ENCODE measurements at places on chromosomes 11 and 22.

DNA sequence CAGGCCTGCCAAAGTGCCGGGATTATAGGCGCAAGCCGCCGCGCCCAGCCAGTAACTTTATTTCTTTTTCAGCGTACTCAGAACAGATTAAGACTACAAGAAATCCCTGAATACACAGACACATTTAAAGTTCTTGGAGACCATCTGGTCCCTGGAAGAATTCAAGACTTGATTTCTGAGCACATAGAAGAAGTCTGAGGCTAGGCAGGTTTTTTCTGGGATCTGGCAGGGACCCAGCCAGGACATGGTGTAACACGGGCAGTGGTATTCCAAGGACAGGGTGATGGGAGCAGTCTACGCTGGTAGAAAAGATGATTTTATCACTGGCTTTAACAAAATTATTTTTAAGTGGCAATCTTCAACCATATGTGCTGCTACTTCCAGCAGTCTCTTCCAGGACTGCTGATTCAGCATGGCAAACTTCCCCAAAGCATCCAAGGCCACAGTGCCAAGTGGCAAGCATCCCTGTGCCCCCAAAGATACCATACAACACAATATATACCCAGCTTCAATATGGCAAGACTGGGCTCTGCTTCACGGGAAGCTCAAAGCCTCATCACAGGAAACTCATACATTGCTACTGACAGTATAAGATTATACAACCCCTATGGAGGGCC, 105.2 kb upstream of the OR5AK2 start:
- DNase-seq = no peak

DNA sequence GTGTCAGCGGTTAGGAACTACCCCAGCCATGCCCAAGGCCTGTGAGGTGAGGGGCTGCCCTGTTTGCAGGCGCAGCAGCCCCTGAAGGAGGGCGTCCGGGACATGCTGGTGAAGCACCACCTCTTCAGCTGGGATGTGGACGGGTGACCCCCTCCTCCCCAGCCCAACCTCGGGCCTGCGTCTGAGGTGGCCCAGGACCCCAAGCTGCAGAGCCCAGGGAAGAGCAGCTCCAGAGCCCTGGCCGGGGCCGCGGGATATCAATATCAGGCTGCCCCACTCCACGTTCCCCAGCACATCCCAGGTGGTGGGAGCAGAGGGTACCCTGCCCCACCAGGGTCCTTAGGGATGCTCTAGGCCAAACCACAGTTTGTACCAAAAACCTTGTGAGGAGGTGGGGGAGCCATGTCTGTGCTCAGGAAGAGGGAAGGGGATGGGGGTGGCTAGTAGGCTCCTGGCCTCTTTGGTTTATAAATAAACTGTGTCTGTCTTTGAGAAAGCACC, 39.3 kb downstream of the SGSM3 start:
- DNase-seq = no peak

DNA sequence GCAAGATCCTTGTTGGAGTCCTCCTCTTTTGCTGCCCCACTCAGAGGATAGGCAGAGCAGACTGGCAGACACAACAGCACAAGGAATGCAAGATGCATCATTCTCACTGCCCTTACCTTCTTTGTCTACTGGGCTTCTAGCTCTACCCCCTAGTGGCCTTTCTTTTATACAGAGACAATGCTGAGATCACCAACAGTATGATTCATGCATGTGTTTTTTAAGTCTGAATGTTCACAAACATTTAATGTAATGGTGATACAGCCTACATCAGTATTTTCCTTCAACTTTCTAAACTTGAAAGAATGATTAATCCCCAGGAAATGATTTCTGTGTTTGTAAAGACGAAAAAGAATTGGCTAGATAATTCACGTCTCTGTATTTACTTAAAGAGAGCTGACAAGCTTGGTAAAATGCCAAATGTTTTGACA, at the start of gene MMP10:
TSS of gene MMP10 (minus strand) at position 138 of the 428 bp plus-strand sequence. CDS start at position 101, 37 bp downstream.
- DNase-seq = peak; percentile 57

DNA sequence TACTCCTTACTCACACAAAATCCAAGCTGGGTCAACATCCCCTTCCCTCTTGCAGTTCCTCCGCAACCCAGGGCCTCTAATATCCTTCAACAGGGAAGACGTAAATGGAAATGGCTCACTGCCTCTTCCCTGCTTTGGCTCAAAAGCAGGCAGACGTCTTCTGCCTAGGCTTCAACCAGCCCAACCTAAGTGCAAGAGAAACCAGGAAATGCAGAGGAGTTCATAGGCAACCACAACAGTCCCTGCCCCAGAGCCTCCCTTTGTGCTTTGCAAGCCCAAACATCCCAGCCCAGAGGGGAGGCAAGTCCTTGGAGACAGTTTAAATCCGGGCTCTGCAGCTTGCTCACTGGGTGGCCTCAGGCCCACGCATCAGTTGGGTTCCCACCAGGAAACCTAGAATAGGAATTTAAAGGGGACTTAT, 33.3 kb downstream of the CD6 start:
- DNase-seq = no peak

DNA sequence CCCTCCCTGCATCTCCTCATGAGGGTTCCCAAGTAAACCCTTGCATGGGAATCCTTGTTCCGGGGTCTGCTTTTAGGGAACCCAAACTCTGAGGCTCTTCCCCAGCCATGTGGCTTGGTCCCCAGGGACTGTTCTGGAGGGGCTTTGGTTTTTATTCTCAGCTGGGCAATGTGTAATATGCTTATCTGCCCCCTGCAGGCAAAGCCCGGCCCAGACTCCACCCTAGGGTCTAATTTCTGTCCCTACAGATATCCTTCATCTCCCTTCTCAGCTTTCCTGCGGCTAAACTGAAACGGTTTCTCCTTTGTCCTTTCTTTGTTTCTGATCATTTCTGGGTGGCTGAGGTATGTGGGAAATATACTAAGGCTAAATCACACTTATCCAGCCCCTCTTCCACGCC, 37.1 kb downstream of the TST start:
- no peak for DNase-seq

DNA sequence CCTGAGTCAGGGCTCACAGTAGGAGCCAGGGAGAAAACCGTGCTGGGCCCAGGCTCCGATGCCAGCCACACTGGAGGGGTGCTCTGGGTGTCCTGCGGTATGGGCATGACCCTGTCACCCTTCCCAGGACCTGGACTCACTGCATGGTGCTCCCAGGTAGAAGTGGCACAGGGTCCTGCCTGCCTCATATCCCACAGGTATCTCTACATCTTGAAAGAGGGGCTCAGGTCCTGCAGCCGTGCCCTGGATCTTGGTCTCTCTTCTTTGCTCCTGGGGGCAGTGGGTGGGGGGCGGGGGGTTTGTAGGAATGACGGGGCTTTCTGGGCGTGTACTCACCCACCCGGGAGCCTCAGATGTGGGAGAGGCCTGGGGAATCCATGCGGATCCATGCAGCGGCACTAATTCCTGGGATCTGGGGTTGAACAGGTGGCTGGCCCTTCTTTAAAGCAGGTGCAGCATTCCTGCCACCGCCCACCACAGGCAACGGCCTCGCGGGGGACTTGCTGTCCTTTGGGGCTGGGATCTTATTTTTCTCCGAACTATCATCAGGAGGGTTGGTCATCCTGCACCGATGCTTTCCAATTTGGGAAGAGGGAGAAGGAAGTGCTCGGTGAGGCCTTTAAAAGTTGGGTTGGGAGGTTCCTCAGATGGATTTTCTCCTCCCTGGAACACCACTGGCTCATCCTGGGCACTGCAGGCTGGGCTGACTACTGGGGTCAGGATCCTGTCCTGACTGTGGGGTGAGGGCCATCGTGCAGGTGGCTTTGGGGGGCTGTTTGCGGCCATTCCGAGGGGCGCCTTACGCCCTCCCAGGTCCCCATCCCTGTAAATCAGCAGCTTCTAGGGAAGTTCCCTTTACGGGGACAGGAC, 886.4 kb downstream of the BRD1 start:
- no peak for DNase-seq

DNA sequence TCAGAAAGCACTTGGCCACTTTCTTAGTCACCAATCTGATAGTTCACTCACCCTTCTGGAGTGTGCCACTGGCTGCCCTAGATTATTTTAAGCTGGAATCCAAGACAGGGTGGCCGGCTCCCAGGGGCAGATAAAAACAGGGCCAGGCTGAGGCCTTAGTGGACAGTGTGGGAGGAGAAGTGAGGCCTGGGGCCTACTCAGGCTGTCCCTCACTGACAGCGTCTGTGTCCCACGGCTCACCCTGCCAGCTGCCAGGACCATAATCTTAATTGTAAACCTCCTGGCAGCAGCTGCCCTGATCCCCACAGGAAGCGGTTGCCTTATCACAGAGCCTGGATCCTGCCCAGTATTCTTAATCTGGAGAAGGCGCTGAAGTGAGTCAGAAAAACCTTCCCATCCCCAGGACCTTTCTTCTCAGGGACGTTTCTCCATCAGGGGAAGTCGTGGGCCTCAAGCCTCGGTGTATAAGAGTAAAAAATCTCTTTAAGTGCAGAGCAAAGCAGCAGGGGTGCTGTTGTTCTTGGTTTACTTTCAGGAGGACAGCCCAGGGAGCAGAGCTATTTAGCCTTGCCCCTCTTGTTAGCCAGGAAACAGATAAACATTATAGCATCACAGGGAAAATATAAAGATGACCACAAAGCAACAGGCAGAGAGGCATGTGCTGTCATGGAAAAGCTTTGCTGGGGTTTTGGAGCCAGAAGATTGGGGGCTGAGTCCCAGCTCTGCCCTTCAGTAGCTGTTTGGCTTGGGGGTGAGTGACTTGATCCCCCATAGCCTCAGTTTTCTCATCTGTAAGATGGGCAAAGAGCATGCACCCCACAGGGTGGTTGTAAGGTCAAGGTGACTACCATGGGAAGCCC, 39.6 kb downstream of the TSPAN18 start:
- no peak for DNase-seq

DNA sequence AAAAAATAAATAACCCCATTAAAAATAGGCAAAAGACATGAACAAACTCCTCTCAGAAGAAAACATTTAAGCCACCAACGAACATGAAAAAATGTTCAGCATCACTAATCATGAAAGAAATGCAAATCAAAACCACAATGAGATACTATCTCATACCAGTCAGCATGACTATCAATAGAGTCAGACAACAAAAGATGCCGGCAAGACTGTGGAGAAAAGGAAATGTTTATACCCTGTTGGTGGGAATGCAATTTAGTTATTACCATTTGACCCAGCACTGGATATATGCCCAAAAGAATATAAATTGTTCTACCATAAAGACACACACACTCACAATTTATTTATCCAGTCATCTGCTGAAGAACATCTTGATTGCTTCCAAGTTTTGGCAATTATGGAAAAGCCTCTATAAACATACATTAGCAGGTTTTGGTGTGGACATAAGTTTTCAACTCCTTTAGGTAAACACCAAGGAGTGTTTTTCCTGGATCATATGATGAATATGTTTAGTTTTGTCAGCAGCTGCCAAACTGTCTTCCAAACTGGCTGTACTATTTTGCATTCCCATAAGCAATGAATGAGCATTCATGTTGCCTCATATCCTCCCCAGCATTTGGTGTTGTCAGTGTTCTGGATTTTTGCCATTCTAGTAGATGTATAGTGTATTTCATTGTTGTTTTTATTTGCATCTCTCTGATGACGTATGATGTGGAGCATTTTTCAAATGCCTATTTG, 28.0 kb downstream of the OR8D1 start:
- DNase-seq = no peak

DNA sequence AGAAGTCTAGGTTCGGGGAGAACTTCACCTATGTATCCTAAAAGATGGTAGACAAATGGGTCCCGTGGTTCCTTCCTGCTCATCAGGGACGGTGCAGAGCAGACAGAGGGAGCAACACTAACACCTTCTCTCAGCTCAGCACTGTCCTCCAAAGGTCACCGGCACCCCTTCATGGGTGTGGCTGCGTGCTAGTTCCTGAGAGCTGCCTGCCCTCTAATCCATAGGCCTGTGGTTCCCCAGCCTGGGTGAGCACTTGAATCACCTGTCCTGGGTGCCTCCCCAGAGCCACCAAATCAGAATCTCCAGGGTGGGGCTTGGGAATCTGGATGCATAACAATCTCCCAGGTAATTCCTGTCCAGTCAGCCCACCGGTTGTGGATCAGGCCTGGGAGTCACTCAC, 113.9 kb upstream of the TMEM45B start:
- no peak for DNase-seq

DNA sequence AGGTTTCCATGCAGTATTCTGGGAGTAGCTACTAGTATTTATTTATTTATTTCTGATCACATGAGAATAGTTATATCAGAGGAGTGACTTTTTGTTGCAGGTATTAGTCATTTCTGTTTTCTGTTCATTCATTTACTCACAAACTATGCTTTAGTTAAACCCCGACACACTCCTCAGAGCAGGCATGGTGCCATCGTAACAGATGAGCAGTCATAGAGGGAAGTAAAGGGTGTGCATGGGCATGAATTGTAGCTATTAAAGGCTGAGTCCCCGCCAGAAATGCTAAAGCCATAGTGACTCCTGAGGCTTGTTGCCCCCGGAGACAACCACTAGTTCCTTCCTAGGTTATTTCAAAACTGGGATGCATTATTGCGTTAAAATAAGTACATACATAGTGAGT, 10.6 kb downstream of the JHY start:
- DNase-seq = peak; percentile 93

- DNase-seq = no peak
Measured at GRCh38 chr11:67276781-67277230, 10.5 kb downstream of the GRK2 start.

DNA sequence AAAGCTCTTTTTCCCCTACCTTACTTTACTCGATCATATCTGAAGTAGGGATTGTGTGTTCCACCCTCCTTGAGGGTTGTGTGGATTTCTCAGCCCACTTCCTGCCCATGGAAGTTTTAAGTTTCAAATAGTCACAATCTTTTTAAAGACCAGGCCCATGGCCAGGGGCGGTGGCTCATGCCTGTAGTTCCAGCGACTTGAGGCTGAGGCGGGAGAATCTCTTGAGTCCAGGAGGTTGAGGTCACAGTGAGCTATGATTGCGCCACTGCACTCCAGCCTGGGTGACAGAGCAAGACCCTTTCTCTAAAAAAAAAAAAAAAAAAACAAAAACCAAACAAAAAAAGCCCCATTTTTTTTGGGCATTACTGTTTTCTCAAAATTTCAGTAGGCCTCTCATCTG, 36.3 kb upstream of the LRRC10B start:
- DNase-seq = no peak

DNA sequence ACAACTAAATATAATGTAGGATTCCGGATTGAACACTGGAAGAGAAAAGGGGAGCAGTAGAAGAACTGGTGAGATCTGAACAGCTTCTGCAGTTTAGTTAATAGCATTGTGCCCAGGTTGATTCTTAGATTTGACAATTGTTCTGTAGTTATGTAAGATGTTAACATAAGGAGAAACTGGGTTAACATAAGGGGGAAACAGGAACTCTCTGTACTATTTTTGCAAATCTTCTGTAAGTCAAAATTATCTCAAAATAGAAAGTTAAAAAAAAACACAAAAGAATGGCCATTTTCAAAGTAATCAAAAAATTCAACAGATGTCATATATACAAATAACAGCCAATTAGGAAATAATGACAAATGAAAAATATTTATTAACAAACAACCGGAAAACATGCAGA, 18.7 kb upstream of the LRP5 start:
- DNase-seq = no peak

GRCh38 chr22:32820131-32821119, 18.9 kb downstream of the TIMP3 start:
- DNase-seq = no peak

GRCh38 chr11:45651156-45651555, 14.3 kb downstream of the CHST1 start:
- no peak for DNase-seq

- DNase-seq = no peak
Measured at GRCh38 chr11:114031967-114032320, 27.6 kb upstream of the ZBTB16 start.

GRCh38 chr22:43515902-43516301, 104.1 kb downstream of the MPPED1 start:
- DNase-seq = no peak

Data from ACHN (cell line).